Stimulated activated CD8-positive, alpha-beta memory T cell treated with anti-CD3 and anti-CD28 coated beads, Interleukin-7, amount 100 ng/mL, for 1 hour (primary cell): ENCODE measurements at places on chromosomes 3 and 15.

DNA sequence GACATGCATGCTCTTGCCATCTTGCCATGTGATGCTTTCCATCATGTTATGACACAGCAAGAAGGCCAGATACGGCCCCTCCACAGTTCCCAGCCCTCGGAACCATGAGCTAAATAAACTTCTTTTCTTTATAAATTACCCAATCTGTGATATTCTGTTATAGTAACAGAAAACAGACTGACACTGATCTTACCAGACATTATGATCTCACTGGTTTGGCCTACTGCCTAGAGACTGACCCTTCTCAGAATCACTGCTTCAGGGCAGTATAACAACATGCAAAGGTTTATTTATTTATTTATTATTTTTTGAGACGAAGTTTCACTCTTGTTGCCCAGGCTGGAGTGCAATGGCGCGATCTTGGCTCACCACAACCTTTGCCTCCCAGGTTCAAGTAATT, 14.0 kb downstream of the ZNF619 start:
- no peak for DNase-seq

- DNase-seq = no peak
Observed at GRCh38 chr3:129366312-129366831, 62.1 kb downstream of the EFCAB12 start.

DNA sequence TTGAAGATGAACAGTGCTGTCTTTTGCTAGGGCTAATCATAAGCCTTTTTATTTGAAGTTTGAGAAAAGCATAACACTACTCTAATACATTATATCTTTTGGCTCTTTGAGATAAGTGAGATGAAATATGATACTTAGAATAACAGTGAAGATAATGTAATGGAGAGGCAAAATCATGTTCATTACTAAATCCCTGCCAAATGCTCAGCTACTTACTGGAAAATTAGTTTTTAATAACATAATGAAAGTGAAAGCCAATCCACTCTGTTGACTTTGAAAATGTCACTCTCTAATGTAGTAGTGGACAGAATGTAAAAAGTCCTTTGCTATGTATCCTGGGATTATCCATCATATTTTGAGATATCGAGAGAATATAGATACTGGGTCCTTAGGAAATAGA, 35.9 kb upstream of the MYH15 start:
- no peak for DNase-seq

DNA sequence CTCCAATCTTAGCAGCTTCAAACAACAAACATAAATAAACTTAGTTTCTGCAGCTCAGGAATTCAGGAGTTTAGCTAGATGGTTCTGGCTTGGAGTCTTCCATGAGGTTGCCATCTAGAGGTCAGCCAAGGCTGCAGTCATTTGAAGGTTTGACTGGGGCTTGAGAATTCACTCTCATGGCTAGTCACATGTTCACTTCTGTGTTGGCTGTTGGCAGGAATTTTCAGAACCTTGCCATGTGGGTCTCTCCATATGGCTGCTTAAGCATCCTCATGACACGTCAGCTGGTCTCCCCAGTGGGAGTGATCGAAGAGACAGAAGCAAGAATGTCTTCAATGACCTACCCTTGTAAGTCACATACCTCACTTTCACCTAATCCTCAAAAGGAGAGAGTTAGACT, 269.2 kb upstream of the CNTN3 start:
- DNase-seq = no peak

DNA sequence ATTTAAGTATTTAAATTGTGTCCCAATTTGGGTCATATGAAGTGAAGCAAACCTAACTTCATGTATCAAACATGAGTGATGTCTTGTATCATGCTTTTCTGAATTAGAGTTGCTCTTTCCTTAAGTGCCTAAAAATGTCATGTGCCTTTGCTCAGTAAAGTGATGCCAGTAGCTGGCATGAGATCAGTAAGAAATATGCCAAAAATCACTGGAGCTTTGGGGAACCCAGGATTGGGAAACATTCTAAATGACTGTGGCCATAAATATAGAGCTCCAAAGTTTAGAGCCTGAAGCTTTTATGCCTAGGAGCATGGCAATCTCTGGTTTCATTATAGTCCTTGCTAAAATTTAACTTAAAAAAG, 33.8 kb downstream of the RBMS3 start:
- DNase-seq = no peak

GRCh38 chr15:63372753-63373152, 8.9 kb downstream of the CA12 start:
- DNase-seq = no peak

DNA sequence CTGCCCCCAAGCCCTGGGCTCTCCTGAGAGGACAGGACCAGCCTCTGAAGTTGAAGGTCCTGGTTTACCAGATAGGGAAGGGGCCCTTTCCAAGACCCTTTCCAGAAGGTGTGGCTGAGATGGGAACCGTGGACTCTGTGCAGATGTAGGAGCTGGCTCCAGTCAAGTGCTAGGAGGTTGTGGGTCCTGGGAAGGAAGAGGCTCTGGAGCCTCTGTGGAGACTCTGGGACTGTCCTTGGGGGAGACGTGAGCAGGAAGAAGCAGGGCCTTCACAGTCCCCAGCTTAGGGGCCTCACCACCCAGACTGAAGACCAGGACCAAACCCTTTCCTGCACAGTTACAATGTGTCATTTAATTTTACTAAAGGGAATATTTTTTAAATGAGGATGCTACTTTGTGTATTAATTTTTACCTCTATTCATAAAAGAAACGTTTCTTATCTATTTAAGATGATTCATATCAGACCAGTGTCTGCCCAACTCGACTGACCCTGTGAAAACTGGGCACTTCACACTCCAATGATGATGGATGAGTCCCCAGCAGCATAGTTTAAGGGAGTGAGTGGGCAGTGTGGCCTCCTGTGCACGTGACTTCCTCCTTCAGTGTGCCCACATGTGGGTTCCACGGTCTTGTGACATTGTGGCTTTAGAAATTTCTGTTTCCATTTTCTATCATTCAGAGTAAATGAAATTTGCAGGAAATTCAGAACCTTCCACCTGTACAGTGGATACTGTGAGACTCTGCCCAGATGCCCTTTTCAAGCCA, 10.9 kb downstream of the CCR5AS start:
- no peak for DNase-seq

DNA sequence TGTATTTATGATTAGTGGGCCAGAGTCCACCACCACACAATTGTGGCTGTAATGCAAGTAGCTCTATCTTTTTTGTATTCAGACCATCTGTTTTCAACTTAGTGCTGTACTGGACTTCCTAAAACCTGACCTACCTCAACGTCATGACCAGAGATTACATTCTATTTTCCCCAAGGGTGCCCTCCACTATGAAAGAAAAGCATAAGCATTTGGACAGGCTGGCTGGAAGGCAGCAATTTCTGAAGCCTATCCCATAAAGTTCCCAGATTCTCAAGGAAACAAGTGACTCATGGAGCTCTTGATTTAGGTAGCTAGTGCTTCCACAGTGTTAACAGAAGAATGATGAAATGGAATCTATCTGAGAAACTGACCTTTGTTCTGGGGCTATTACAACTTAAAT, 75.8 kb downstream of the COL8A1 start:
- DNase-seq = no peak

GRCh38 chr3:69761896-69762767, 22.9 kb downstream of the MITF start:
- DNase-seq = no peak

GRCh38 chr3:133838296-133838789, 32.7 kb downstream of the SRPRB start:
- no peak for DNase-seq

- DNase-seq = no peak
Observed at GRCh38 chr15:48415036-48415886, 84.0 kb downstream of the DUT start.

DNA sequence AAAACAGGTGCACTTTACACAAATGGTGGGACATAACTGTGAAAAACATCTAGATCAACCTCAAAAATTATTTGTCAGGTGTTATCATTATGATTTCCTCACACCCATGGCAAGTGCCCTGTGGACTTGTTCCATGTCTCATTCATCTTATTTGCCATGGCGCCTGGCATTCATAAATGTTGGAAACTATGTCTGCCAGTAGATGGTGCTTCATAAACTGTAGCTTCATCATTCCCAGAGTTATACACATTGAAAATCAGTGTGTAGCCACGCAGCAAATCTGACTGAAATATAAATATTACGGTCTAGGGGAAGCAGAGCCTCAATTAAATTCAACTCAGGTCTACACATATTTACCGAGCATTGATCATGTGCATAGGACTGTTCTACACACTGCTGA, 90.7 kb downstream of the IMPG2 start:
- DNase-seq = no peak

- no peak for DNase-seq
Observed at GRCh38 chr3:114293838-114294535, at the start of gene TIGIT. Gene TIGIT, plus strand, starts transcription at chr3:114294028. Its CDS starts 34 bp downstream, at chr3:114294062.

- DNase-seq = no peak
Observed at GRCh38 chr3:95731753-95732152, 1082.6 kb upstream of the EPHA6 start.

DNA sequence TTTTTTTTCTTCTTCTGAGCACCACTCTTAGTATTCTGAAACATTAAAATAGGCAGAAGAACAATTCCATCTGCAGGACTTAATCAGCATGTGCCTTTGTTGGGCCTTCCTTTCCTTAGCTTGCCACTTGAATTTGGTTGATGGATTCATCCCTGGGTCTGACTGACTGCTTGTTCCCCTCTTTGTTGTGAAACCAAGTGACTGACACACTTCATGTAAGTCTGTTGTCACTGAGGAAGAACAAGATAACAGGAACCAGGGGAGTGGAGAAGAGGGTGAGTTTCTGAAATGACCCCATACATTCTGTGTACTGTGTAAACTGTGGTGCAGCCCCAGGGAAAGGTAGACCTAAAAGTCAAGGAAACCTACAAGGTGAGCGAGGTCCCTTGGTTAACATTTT, 188.7 kb upstream of the TBC1D5 start:
- DNase-seq = no peak

DNA sequence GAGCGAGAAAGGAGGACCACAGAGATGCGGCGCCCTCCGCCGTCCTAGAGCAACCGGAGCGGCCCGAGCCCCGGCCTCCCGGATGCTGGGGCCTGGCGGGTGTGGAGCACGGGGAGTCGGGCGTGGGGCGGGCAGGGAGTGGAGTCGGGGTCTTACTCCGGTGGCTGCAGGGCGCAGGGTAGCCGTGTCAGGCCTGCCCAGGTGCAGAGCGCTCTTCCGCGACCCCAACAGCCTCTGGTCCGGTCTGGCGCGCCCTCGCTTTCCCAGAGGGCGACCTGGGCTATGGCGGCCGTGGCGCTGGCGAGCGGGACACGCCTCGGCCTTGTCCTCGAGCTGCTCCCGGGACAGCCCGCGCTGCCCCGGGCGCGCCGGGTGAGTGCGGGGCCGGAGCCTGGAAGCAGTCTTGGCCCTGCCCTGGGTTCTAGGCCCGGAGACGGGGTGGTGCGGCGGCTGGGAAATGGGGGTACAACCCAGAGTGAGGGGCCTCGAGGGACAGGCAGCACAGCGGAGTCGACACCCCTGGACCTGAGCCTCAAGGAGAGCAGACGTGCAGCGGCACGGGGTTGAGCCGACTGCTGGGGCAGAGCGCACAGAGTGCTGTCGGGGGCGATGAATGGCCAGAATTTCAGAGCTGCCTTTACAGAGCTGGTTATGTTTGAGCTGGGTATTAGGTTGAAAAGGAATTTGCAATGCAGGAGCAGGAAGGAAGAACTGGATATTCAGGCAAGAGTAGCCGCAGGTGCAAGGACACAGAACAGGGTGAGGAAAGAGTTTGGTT, at the start of gene ZNF662:
ZNF662 (plus strand) TSS at position 73 of the 778 bp plus-strand sequence. CDS start 1,973 bp downstream, outside the sequence.
- no peak for DNase-seq
